ENCODE measurements at places on chromosomes 1 and 21.

DNA sequence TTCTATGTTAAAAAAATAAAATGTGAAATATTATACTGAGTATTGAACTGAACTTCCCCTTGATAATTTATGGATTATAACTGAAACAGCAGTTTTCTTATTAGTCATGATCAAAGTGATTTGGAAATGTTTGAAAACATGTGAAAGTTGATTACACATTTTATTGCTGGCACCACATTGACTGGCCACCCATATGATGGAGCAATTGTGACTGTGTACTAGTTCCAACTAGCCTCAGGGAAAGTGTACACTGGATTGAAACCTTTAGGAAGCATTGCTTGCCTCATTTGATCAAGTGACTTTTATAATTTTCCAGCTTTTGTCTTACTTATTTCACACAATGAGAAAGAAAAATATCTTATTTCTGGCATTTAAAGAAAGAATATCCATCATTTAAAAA, 128.0 kb upstream of the ADGRL2 start:
- no peak for DNase-seq

DNA sequence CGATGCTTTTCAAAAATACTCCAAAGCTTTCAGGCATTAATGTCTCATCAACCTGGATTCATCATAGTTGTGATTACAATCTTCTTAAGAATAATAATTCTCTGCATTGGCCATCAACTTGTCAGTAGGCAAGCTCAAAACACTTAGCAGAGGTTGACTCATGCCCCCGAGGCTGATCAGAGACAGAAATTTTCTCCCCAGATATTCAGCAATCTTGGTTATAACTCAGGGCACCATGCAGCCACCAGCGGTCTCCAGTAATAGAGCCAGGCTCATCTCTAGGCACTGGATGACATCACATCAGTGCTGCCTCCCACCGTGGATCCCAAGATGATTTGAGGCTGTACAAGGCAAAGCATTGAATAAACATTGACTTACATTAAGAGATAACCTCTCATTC, 14.3 kb upstream of the IFFO2 start:
- peak; percentile 60 for DNase-seq

GRCh38 chr21:45039317-45040156, 34.8 kb upstream of the ADARB1 start:
- no peak for DNase-seq

DNA sequence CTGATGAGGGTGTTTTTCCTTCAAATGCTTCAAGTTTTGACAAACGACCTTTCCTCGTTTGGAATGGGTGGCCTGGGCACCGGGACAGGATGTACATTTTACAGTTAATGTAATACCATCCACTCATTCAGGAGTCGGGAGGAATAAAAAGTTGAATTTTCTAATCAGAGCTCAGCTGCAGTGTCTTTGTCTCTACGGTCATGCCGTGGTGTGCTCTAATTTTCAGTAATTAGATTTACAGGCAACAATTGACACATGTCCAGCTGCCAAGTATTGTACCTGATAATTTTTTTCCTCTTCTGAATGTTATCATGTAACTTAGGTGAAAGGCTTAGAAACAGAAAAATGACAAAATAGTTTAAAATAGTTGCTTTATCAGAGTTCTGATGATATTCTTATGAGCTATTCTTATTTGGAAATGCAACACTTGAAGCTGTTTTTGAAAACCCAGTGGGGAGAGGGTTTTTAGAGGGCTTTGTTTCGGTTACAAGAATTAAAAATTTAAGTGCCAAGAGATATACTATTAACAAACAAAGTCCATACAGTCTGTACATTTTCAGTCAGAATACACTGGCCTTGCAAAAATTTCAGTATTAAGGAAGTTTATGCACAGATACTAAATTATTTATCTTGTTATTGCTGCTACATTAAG, 1.0 kb downstream of the CDKN2C start:
- no peak for DNase-seq

- no peak for DNase-seq
Measured at GRCh38 chr1:65505547-65506300, 85.3 kb downstream of the LEPR start.

GRCh38 chr1:237702161-237702560, 188.6 kb downstream of the ZP4 start:
- no peak for DNase-seq

- no peak for DNase-seq
Measured at GRCh38 chr1:99193431-99193830, 70.9 kb upstream of the PLPPR4 start.

DNA sequence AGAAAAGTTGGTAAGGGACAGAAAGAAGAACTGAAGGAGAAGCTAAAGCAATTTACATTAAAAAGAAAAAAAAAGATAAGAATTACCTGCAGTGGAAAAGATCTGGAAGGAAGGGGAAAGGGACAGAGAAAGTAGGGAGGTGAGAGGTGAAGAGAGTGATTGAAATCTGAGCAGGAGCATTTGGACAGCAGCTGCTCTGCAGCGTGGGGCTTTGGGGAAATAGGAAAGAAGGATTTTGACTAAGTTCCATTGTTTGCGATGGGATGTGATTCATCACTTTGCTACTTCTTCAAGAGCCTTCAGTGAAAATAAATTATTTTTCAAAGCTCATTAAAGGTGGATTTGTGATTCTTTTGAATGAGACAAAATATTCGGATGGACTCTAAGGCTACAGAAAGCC, 26.1 kb upstream of the NMNAT2 start:
- DNase-seq, result no peak

DNA sequence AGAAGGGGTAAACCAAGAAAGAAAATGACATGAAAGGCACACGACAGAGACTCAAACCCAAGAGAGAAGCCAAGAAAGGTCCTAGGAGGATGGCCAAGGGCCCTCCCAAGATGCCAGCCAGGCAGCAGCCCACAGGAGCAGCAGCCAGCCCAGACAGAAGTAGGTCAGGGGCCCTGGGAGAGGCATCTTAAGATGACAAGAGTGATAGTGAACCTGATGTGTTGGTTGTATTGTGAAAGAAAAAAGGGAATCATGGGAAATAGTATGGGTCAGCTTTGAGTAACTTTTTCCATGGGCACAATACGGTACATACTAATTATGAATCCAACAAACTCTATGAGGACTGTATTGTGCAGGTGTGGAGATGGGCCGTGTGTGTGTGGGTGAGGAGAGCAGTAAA, 3.3 kb downstream of the CCSAP start:
- no peak for DNase-seq

- no peak for DNase-seq
Measured at GRCh38 chr1:165411396-165411795, 33.5 kb downstream of the RXRG start.

DNA sequence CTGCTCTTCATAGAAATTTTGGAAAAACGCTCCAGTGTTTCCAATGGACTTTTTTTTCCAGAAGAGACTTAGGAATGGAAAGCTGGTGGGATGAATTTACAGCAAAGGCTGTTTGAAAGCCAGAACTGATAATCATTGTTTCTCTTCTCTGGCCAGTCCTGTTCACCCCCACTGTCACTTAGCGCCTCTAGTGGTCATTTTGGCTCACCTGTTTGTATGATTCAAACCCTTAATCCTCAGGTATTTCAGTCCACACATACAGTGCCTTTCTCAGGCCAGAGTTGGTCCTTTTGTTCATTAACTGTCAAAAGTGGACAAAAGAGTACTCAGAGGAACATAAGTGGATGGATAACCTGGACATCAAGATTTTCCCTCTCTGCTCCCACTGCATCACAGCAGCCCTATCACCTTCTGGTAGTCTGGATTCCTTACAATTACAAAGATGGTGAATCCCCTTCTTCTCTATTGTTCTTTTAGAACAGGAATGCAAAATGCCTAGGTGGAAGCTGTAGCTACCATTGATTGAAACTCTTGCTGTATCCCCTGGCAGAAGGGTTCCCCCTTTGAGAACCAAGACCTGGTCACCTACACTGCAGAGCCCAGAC, 177.6 kb upstream of the OLFM3 start:
- no peak for DNase-seq

DNA sequence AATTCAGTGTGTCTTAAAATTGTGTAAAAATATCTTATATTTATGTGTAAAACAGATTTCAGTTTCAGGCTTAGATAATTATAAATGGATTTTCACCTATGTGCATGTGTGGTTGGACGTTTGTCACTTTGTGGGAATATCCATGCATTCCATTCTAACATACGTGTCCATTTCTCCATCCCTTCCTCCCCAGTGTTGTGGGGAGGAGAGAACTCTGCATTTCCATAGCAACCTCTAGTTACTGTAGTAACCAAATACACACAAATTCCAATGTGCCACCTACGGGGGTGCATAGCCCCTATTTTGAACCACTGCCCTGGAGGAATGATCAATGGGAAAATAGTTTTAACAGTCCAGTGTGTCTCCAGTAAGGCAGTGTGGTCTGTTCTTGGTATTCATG, 79.0 kb downstream of the RASAL2 start:
- peak; percentile 29 for DNase-seq

- peak; percentile 20 for DNase-seq
Measured at GRCh38 chr21:34693192-34693810, 24.5 kb downstream of the CLIC6 start.

- DNase-seq, result no peak
Measured at GRCh38 chr21:39712976-39713375, 32.0 kb upstream of the IGSF5 start.

DNA sequence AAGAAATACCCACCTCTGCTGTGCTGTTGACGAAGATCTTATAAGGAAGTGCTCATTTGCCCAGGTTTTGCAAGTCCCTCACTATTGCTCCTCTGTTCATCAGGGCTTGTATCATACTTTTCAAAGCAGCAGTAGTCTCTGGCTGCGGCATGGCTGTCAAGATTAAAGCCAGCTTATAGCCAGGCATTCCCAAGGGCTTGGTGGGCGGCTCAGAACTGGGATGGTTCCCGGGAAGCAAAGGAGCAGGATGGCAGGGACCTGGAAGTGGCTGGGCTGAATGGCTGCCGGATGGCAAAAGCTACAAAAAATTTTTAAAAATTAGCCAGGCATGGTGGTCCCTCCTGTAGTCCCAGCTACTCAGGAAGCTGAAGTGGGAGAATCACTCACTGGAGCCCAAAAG, 16.7 kb upstream of the SH3BGRL3 start:
- no peak for DNase-seq

- DNase-seq, result no peak
Measured at GRCh38 chr1:167272369-167272957, 51.8 kb downstream of the POU2F1 start.

DNA sequence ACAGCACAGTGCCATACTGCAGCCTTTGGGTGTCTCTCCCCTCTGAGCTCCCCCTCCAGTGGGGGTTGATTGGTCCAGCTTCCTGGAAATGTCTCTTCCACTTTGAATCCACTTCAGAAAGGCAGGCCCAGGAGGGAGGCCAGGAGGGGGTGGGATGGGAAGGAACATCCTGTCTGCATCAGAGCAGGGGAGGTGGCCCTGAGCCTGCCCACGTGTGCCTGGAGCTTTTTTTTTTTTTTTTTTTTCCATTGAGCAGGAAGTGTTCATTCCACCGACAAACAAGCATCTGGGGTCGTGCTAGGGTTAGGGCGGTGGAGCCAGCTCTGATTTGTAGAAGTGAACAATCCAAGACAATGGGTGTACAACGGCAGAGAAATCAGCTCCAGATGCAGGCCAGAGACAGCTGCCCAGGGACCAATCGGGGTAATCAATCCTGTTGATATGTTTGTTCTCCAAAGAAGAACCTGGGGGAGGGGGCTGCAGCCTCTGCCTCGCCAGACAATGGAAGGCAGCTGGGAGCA, 93.3 kb downstream of the SSBP3 start:
- DNase-seq, result no peak

- no peak for DNase-seq
Measured at GRCh38 chr1:205588636-205589035, 43.2 kb downstream of the ELK4 start.

DNA sequence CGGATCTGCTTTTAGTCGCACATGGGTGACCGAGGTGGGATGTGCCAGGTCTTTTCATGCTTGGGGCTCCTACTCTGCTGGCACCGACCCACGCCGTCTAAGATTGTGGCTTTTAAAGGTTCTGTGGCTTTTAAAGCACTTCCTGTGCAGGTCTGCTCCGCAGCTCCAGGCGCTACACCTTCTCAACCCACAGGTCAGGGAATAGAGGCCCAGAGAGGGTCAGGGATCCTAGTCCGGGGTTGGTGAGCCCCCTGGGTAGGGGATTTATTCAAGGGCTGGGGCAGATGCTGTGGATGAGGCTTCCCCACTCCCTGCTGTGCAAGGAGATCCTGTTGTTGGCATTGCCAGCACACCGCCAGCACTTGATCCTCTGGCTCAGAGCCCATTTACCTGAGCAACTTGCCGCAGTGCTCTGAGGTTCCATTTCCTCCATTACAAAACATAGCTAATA, 212.8 kb upstream of the RAB4A start:
- no peak for DNase-seq

DNA sequence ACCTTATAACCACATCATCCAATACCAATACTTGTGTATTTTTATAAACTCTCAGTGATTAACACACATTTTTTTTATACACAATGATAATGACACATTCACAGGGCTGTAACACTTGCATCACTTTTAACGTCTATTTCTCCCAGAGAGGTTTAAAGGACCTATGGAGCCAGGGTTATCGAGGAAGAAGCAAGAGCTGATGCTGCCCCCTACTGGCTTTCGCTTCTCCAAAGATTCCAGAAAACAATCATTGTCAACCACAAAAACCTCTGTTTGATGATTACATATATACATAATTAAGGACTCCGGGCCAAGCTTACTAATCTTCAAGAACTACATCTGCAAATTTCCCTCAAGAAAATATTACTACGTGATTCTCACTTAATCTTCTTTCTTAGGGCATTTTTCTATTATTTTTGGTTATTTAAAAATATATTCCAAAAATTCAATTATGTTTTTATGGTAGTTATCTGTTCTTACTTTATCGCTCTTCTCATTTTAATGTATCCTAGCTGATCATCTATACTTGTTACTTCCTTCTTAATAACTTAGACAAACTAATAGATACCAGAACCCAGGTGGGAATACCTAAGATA, 214.5 kb downstream of the VAV3 start:
- DNase-seq, result peak; percentile 48

GRCh38 chr1:161171191-161171590, 5.0 kb downstream of the PPOX start:
- DNase-seq, result no peak

GRCh38 chr1:203048555-203049051, 22.3 kb downstream of the PPFIA4 start:
- DNase-seq, result no peak

DNA sequence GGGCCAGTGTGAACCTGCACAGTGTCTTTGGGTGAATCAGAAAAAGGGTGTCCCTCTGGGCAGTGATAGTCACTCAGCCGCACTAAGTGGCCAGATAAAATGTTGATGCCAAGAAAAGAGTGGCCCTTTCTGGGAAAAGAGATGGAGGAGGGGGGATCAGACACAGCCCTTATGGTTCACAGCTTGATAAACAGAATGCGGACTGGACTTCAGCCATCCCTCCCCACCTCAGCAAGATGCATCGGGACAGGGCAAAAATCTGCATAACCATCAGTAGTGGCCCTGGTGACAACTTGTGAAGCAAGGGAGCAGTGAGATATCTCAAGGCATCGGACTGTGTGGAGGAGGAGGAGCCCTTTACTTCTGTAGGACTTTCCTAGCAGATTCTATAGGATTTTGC, 353.8 kb upstream of the PLXNA2 start:
- no peak for DNase-seq

- no peak for DNase-seq
Measured at GRCh38 chr1:61682891-61683290, 42.0 kb downstream of the TM2D1 start.

- no peak for DNase-seq
Measured at GRCh38 chr1:110356379-110356778, 17.2 kb downstream of the RBM15 start.

- no peak for DNase-seq
Measured at GRCh38 chr1:225437710-225438437, 10.0 kb upstream of the LBR start.
